ENCODE measurements at places on chromosomes 7 and 10.

DNA sequence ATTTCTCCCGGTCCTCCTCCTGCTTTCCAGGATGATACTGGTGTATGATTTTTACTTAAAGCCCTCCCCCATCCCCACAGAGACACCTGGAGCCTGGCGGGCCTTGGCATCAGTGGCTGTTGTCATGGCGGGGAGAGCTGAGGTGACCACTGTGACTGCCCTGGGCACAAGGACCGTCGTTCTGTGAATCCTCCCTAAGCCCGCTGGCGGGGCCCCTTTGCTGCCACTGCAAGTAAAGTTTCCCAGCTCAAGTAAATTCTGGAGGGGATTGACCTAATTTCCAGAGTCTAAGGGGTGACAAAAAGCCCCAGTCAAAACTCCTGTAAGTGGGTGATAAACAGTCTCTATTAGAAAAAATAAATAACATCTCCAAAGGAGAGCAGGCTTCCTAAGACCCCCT is 393.2 kb upstream of the PODXL start:
- no peak for DNase-seq

DNA sequence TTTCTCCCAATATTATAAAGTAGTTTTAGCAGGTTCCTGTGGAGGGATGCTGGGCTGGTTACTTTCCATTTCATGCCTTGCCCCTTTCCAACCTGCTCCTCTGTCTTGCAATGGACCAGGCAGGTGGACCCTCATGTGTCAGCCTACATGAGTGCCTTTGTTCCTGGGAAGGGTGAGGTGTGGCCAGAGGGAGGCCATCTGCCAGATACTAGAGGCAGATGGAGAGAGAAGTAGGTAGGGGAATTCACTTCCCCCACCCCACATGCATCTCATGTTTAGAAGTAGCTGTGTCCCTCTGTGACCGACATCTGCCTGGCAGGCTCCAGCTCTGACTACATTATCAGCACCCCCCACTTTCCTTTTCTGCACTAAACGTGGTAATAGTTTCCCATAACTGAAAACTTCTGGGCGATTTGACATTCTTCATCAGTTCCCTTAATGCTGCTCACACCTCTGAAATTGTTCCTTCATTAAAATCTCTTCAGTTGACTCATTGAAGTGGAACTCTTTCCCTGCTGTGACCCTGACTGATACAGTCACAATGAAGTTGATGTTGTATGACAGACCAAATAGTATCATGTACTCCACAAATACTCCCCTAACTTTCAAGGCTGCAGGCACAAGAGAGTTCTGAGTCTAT is 396.3 kb upstream of the FZD8 start:
- no peak for DNase-seq

DNA sequence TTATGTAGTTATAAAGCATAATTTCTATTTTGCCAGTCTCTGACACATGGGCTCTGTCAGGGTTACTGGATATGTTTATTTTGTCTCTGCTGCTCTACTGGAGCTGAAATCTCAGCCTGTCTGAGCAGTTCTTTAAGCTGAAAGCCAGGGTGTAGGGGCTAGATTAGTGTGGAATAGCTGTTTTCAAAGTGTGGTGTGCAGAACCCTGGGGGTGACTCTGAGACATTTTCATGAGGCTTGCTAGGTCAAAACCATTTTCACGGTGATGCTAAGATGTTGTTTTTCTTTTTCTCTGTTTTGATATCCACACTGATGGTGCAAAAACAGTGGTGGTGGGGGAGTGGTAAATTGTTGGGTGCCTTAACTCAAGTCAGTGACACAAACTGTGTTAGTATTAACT is 45.5 kb downstream of the CREM start:
- DNase-seq: no peak

- DNase-seq: no peak
Observed at GRCh38 chr7:154794147-154794780, 208.7 kb downstream of the PAXIP1 start.

- no peak for DNase-seq
Observed at GRCh38 chr10:60732807-60733516, 45.3 kb upstream of the CDK1 start.

DNA sequence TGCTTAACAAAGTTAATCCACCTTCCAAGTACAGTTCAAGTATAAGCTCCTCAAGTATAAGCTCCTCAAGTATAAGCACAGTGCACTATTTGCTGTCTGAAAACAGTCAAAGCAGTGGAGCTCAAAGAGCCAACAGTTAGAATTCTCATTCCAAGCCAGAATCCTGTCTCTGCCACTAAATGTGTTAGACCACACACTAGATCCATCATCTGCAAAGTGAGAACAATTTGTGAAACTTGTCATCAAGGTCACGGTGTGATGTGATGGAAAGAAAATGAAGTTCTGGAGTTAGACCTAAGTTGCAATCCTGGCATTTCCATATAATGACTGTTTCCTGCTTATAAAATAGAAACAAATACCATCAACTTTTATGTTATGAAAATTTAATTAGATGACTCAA is 602.5 kb downstream of the TNS3 start:
- DNase-seq: no peak

DNA sequence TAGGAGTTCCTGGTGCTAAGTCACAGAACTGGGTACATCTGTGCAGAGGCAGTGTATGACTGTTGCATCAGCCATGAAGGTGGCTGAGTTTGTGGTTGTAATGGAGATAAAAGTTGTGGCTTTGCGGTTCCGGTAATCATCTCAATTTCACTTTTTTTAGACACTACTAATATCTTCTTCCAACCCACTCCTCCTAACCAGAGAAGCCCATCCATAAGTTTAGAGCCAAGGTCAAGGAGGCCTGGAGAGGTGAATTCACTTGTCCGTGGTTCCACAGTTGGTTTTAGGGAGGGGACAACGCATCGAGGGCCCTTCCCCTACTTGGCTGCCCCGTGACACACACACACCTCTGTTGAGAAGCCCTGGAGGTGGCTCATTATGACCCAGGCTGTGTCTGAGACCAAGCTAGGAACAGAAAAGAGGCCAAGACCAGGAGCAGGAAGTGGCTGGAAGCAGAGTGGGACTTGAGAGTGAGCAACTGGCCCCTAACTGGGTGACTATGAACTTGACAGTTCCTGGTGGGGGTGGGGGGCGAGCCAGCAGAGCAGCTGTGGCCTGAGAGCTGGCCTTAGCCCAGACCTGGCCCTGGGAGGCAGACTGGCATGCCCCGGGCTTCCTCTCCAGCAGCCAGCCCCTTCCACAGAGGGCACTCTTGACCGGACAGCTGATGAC is 66.8 kb upstream of the COL13A1 start:
- DNase-seq: no peak

- no peak for DNase-seq
Observed at GRCh38 chr7:73719806-73720169, 319 bp upstream of the STX1A start.

DNA sequence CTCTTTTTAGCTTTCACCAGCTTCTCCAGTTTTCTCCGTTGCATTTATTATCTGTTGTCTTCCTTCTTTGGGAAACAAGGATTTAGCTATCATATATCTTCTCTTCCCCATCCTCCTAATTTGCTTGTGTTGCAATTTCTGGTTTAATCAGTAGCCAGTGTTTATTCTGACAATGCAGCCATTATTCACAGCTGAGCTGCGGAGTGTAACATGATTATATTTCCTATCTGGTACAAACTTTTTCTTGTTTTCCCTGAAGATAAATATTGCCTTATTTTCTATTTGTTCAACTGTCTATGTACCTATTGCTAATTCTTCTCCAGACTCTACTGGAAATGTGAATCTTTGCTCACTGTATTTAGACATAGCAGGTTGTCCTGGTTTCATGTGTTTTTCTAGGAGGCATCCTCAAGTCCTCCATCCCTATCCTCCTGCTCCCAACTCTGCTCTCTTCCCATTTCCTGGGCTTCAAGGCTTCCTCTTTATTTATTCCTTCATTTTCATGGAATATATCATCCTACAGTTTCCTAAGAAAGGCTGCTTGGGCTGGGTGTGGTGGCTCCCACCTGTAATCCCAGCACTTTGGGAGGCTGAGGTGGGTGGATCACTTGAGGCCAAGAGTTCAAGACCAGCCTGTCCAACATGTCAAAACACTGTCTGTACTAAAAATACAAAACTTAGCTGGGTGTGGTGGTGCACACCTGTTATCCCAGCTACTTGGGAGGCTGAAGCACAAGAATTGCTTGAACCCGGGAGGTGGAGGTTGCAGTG is 72.4 kb upstream of the KDM7A start:
- no peak for DNase-seq

DNA sequence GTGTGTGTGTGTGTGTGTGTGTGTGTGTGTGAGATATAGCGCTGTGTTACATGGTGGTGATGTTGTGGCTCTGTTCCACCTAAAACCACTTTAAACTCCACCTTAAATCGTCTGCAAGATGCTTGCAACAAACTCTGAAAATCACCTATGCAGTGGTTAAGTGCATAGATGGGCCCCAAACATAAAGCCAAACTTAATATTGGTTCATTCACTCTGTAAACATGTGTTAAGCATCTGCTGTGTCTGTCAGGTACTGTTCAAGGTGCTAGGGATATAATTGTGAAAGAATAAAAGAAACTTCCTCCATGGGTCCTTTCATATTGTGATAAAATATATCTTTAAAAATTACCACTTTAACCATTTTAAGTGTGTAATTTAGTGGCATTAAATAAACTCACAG is 645.4 kb upstream of the SORCS1 start:
- no peak for DNase-seq

GRCh38 chr7:1939434-1940401 is 269.6 kb downstream of the ELFN1 start:
- DNase-seq: no peak

DNA sequence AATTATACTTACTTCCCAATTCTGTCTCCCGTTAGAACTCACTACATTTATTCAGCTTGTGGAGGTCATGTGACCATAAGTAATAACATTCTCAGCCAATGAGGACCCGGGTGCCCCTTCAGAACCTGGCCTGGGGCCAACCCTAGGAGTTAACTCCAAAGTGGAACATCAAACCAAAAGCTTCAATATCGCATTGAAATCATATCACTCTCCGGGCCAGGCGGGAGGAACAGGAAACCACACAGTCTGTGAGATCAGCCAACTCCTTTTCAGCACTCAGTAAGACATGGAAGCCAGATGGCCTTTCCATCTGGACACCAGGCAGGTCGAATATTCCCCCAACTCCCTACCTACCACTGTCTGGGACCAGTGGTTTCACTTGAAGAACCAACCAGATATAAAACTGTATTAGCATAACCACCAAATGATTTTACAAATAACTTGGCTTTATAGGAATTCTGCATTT is 5.5 kb downstream of the CREB3L2 start:
- DNase-seq: no peak

DNA sequence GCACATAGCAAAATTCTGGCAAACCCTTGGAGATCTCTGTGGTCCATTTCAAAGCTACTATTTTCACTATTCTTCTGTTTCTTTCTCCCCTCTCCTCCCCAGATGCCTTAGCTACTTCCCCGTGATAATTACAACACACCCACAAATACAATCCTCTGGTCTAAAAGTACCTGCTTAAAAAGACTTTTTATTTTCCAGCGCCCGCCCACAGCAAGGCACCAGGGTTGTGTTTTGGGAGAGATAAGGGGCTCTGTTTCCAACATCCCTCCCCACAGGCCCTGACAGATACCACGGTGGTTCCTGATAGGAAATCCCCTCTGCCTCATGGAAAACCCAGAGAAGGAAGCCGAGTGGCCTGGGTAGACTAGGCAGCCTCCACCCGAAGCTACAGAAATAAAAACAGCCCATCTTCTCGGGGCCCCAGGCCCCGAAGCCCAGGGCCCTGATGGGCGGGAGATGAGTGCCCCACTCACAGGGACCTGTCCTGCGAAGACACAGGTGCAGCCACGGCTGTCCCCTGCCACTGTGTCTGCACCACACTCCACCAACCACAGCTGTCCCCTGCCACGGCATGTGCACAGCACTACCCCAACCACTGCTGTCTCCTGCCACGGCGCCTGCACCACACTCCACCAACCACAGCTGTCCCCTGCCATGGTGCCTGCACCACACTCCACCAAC is 19.7 kb downstream of the CALML5 start:
- DNase-seq: no peak

GRCh38 chr7:128104108-128104742 is 73.0 kb upstream of the LRRC4 start:
- DNase-seq: no peak

GRCh38 chr10:45220931-45221330 is 94.5 kb downstream of the OR13A1 start:
- no peak for DNase-seq

DNA sequence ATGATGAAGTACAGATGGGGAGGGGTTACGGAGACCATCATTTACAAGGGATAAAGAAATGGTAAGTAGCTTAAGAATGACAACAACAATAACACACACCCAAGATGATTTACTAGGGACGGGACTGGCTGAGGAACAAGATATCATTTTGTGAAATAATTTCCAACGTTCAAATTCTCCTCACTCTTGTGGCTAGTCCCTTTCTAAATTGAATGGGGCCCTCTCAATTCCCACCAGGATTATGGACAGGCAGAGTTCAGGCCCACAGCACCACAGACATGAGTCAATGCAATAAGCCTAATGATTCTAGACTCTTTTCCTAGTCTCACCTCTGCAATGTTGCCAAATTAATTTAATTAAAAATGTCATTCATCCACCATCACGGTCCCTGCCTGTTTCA is 448.1 kb downstream of the KCNMA1 start:
- DNase-seq: no peak

DNA sequence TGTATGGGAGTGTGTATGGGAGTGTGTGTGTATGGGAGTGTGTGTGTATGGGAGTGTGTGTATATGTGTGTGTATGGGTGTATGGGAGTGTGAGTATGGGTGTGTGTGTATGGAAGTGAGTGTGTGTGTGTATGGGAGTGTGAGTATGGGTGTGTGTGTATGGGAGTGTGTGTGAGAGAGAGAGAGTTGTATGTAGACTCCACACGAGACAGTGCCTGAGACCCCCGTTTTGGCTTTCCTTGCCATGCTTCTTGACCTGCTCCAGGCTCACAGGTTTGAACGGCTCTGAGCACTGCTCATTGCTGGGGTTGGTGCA is 49.7 kb downstream of the COL17A1 start:
- no peak for DNase-seq

GRCh38 chr10:72328829-72329204 is 25.9 kb downstream of the DNAJB12 start:
- DNase-seq: no peak

GRCh38 chr10:62004042-62004441 is 102.5 kb downstream of the ARID5B start:
- no peak for DNase-seq

GRCh38 chr10:59803714-59804113 is 50.5 kb upstream of the MRLN start:
- DNase-seq: no peak

- no peak for DNase-seq
Observed at GRCh38 chr10:81251457-81252115, 623.4 kb upstream of the NRG3 start.

- DNase-seq: no peak
Observed at GRCh38 chr7:130154501-130155317, 50.5 kb downstream of the TMEM209 start.
